ENCODE measurements at places on chromosomes 5 and 9.

- no peak for DNase-seq
Measured at GRCh38 chr9:124742940-124743339, 28.2 kb downstream of the NR6A1 start.

DNA sequence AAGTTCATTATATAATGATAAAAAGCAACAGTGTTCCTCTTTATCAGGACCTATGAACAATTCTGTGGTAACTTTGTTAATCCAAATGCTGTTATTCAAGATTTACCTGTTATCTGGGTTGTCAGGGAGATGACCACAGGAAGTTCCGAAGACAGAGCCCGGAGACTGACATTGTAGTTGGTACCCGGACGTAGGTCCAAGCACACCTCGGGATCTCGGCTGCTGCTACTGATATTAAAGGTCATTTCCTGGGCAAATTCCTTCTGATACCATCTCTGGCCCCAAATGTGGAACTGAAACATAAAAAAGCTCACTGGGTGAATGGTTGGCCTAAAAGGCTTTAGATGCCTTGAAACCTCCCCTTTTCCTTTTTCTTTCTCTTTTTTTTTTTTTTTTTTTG, 96.7 kb downstream of the SUSD1 start:
- no peak for DNase-seq

GRCh38 chr5:171897231-171897630, 109.2 kb downstream of the FBXW11 start:
- DNase-seq: no peak

- DNase-seq: no peak
Measured at GRCh38 chr5:37477426-37477825, 98.3 kb downstream of the WDR70 start.

GRCh38 chr5:23072179-23072578, 219.0 kb upstream of the CDH12 start:
- DNase-seq: no peak

- DNase-seq: peak; percentile 34
Measured at GRCh38 chr9:36873247-36873875, 160.7 kb downstream of the PAX5 start.

DNA sequence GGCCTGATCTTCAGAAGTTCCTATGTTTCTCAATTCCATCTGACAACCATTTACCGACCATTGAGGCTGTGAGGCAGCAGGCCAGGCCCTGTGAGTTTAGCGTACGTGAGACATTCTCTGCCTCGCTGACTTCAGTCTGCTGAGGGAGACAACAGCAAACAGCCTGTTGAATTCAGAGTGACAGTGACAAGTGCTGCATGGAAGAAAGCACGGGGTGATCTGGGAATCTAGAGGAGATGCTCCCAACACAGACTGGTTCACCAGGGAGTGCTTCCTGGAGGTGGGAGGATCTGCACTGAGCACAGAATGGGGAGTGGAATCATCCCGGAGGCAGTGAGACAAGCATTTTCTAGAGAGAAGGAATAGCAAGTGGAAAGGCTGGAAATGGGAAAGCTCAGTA, 10.0 kb upstream of the DDX41 start:
- DNase-seq: no peak

GRCh38 chr5:109455598-109456096, 45.9 kb upstream of the PJA2 start:
- DNase-seq: peak; percentile 97

DNA sequence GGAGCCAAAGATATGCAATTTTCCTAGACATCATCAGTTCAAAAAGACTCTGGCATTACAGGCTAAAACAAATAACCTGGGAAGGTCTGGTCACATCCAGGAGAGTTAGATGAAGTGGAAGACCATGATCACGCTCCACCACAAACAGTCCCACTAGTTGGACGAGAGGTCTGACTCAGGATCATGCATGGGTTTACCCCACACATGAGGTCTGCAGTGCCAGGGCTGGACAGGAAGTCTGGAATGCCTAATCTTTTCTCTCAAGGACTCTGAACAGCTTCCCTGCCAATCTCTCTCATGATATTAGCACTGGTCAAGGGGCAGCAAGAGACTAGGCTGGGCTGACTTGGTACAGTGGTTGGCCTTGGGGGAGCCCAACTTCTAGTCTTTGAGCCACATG, 7.1 kb downstream of the PRUNE2 start:
- DNase-seq: no peak

DNA sequence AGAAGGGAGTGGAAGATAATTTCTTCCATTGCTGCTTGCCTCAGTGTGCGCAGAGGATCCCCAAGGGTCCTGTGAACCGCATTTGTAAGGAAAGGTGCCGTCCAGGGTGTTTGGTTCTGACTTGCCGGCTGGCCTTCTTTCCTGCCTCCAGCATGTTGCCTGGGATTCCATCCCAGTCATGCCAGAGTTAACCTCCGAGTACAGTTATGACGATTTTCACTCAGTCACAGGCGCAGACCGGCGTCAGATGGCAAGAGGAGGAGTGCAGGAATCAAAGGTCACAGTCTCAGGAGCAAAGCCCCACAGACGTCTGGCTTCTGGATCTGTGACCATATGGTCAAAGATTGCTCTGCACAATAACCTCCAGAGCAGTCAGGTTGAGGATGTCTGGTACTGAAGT, 5.9 kb upstream of the GADD45G start:
- DNase-seq: no peak

- no peak for DNase-seq
Measured at GRCh38 chr5:61809651-61810050, 477.6 kb downstream of the ZSWIM6 start.

- DNase-seq: no peak
Measured at GRCh38 chr5:179153341-179153901, 93.2 kb downstream of the ZNF354C start.

GRCh38 chr9:35718721-35719511, 13.1 kb downstream of the TLN1 start:
- DNase-seq: no peak

- peak; percentile 72 for DNase-seq
Measured at GRCh38 chr9:72292874-72293607, 72.0 kb downstream of the ZFAND5 start.

DNA sequence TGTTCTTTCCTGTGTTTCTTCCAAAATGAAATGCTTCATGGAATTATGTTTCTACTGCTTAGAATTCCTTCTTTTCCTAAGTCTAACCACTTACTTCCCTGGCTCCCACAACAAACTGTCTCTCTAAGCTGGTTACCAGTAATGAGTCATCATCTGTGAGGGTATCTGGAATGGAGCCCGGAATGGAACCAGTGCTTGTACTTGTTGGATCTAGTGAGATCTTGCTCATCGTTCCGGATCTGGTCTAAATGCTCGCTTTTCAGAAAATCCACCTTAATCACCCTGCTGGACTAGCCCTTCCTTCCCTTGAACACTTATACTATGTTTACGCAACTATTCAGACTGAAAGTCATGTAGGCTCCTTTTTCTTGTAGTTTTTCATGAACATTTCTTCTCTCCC, 184.8 kb downstream of the PBX3 start:
- peak; percentile 99 for DNase-seq

GRCh38 chr9:134942011-134942787, 24.5 kb upstream of the FCN1 start:
- peak; percentile 6 for DNase-seq

- DNase-seq: peak; percentile 34
Measured at GRCh38 chr5:169745441-169746146, 108.5 kb downstream of the DOCK2 start.

DNA sequence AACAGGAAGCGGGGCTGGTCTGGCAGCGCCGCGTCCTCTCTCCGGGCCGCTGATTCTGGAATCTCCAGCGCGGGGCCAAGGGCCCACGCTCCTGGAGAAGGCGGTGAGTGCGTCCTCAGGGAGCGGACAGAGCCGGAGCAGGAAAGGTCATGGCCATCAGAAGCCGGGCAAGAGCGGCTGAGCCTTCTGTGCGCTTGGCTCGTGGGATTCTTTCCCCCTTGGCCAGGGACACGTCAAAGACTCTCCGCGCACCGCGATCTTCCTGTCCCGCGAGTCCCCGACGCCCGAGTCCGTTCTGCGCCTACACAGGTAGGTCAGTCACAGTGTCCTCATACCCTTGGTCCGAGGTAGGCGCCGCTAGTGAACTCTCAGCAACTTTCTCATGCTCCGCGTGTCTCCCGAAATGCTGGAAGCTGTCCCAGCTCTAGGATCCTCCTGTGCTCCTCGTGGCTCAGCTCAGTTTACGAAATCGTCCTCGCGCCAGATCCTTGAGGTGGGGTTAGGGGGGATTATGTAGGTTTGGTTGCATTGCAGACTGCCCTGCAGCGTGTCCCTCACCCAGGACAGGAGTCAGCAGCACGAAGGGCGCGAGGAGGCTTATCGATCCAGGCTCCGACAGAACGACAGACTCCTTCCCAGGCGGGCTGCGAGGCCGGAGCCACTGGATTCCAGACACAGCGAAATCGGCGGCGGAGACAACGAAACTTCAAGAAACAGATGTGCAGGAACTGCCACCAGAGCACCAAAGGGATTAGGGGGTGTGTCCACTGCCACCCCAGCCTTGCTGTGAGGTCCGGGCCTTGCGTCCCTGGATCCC, 8.7 kb downstream of the LHX6 start:
- DNase-seq: peak; percentile 29

- DNase-seq: no peak
Measured at GRCh38 chr9:110266795-110267194, 10.5 kb upstream of the TXN start.

DNA sequence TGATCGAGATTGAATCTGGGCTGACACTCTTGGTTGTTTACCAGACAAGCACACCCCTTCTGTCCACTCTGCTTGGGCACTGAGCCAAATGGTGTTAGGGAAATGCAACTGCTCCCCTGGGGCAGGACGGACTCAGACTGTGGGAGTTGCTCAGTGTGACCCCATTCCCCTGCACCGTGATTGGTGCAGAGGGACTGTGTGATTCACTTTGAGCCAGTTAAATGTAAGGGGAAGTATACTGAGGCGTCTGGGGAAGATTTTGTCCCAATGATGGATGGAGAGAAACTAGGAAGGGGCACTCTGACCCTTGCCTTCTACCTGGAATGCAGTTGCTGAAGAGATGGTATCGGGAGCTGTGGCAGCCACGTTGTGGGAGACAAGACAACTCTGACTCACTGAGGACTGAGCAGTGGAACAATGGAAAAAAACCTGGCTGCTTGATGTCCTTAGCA, 196.0 kb upstream of the ANKRD55 start:
- peak; percentile 16 for DNase-seq

- DNase-seq: peak; percentile 6
Measured at GRCh38 chr5:75558981-75559632, 47.4 kb downstream of the POLK start.

GRCh38 chr9:128127568-128127989, at the start of gene PTGES2:
Gene PTGES2, minus strand, starts transcription at chr9:128127729. Its CDS starts 12 bp downstream, at chr9:128127717.
- DNase-seq: peak; percentile 81

DNA sequence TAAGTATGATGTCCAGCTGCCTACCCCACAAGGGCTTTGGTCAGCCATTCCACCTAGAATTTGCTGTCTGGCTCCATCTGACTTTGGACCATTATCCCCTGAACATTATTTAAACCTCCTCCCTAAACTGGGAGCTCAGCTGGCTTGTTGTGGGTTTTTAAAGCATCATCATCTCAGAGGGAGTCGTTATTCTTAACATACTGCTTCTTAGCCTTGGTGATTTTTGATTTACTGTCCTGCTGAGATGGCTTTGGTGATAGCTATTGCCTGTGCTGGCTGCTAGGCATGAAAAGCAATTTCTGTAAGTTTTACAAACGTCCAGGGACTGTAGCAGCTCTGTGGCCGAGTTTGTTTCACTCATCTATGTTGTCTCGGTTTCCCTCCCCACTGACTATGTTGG, 256.1 kb downstream of the NR3C1 start:
- no peak for DNase-seq

DNA sequence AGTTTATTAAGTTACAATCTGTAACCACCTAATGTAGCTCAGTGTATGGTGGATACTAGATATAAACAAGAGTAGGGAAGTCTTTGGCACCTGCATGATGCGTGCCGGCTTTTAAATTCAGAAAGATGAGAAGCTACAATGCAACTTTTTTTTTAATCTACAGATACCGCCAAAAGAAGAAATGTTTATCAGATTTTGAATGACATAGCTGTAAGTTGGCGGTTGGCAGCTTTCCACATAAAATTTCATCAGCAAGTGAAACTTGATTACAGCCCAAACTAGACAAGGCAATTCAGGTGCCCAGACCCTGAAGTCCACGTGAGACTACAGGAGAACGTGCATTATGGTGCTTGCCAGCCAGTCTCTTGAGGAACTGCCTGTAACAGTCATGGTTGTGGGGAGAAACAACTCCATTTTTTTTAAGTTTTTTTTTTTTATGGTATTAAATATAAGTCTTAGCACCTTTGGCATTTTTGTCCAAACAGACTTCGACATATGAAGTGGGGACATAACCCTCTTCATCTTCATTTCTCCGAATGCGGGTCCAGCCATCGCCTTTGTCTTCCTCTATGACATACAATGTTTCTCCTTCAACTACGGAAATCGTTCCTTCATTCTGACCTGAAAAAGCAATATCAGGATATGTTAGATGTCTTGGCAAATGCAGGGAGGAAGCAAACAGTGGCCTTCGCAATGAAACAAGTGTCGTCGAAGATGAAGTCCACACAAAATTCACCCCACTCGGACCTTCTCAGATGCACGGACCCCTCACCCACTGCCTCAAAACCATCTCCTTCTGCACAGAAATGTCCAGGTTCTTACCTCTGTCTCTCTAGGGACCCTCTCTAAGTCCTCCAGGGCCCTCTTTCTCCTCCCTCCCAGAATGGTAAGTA, 60.4 kb downstream of the USP20 start:
- DNase-seq: no peak

GRCh38 chr9:114681594-114682332, at the start of gene TEX48:
Gene TEX48, minus strand, starts transcription at chr9:114682192. Its CDS starts 10,469 bp downstream, at chr9:114671723.
- peak; percentile 75 for DNase-seq

GRCh38 chr9:104263942-104264341, 169.8 kb downstream of the SMC2 start:
- DNase-seq: no peak

- DNase-seq: no peak
Measured at GRCh38 chr5:173497685-173498084, 118.8 kb downstream of the BOD1 start.

DNA sequence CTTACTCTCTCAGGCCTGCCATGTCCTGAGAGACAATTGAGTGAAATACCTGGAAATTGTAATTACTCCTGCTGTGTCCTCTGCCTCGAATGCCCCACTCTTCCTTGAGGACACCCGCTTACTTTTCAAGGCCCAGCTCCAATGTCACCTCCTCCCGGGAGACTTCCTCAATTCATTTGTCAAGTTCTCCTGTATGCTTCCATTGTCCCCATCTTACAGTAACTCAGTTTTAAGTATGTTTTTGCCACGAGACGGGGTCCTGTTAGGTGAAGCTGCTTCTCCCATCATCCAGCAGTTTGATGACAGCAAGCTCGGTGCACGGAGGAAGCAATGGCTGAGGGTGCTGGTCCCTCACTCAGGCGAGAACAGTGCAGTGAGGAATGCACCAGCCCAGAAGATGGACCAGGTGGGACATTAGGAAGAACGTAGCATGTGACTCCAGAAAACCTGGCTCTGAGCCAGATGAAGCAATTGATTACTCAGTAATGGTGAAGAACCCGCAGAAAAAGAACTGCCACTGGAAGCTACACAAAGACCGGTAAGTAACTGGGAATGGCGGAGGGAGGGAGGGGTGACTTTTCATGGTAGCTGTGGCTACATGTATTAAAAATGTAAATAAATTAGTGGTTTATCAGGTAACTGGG, 274.8 kb downstream of the DENND1A start:
- DNase-seq: no peak

All from fibroblast of lung (primary cell).